ENCODE measurements at places on chromosomes 13 and 19.

GRCh38 chr13:38141792-38142191 is 207.9 kb upstream of the UFM1 start:
- no peak overlapping the region for H3K4me3 ChIP-seq
- H3K27me3 ChIP-seq: no peaks in the 10 kb centered on the region
- no peak overlapping the region for H3K27ac ChIP-seq
- H3K4me1 ChIP-seq: no peaks in the 10 kb centered on the region
- no peaks in the 10 kb centered on the region for H3K36me3 ChIP-seq
- DNase-seq: no peak

DNA sequence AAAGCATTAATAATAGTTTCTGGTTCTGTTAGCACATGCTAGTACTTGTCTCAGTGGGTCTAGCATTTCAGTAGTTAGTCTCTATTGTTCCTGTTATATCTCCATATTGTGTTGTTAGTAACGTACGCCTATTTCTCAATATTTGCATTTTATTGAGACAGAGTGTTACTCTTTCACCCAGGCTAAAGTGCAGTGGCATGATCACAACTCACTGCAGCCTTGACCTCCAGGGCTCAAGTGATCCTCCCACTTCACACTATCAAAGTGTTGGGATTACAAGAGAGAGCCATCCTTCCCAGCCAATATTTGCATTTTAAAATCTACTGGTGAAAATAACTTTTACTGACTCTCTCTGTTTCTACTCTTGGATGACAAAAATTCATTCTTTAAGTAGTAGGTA is 154.6 kb upstream of the PRR20A start:
- DNase-seq: no peak
- no peak overlapping the region for H3K27ac ChIP-seq
- H3K4me3 ChIP-seq: no peak overlapping the region
- no peaks in the 10 kb centered on the region for H3K27me3 ChIP-seq
- no peaks in the 10 kb centered on the region for H3K4me1 ChIP-seq

- no peak for DNase-seq
- peaks cover 4% of the 10 kb centered on the region for H3K4me1 ChIP-seq
- no peaks in the 10 kb centered on the region for H3K27me3 ChIP-seq
Measured at GRCh38 chr13:95745752-95746151, 68.8 kb downstream of the DNAJC3 start.

- no peak overlapping the region for H3K4me3 ChIP-seq
- no peak for DNase-seq
- no peaks in the 10 kb centered on the region for H3K27me3 ChIP-seq
- peaks cover 39% of the 10 kb centered on the region for H3K4me1 ChIP-seq
- no peak overlapping the region for H3K27ac ChIP-seq
Measured at GRCh38 chr19:5035105-5035761, 66.3 kb downstream of the KDM4B start.

DNA sequence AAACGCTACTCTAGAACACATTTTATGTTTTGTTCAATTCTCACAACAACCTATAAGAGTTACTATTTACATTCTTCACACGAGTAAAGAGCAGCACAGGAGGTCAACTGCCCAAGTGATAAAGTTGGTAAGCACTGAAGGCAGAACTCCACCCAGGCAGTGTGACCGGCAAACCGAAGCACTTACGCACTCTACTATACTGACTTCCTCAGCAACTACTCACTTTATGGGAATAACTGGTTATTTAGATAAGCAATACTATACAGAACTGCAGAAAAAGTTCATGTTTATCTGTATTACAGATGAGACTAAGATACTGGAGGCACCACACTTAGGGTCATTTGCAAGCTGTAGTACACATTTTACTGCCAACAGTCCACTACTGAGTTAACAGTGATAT is 28.8 kb downstream of the FOXO1 start:
- H3K4me1 ChIP-seq: peaks cover 71% of the 10 kb centered on the region
- peak overlapping the region; percentile 54 for H3K27ac ChIP-seq
- H3K27me3 ChIP-seq: no peaks in the 10 kb centered on the region
- no peak for DNase-seq

DNA sequence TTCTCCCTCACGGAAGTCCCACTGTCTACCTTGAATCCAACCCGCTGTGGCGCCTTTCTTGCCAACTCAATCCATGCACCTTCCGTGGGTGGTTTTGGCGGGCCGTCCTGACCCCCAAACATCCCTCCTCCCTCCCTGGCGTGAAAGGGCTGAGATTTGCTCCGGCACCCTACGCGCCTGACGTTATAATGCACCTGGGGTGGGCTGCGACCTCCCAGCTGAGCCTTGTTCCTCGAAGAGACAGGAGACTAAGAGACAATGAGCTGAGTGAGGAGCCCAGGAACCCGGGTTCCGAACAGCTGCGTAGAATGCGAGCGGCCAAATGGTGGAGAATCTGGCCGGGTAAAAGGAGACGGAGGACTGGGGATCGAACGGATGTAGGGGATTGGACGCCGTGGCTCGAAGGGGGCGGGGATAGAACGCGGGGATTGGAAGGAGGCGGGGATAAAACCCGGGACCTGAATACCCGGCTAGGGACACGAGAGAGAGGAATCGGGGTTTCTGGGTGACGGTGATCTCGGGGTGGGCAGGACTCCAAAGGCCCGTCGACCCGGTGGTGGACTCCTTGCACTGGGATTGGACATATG is at the start of gene CPT1C:
CPT1C (plus strand) TSS at position 461 of the 587 bp plus-strand sequence. CDS start 1,137 bp downstream, outside the sequence.
- peak within 1 kb of the TSS; percentile 74 for H3K4me3 ChIP-seq
- H3K36me3 ChIP-seq: peaks cover 4% of the 10 kb centered on the region
- no peak for DNase-seq

GRCh38 chr19:31548941-31549340 is 199.7 kb upstream of the TSHZ3 start:
- H3K4me3 ChIP-seq: no peak overlapping the region
- H3K27me3 ChIP-seq: no peaks in the 10 kb centered on the region
- no peaks in the 10 kb centered on the region for H3K36me3 ChIP-seq
- H3K27ac ChIP-seq: no peak overlapping the region
- DNase-seq: no peak
- no peaks in the 10 kb centered on the region for H3K4me1 ChIP-seq

GRCh38 chr13:94352057-94352456 is 127.4 kb downstream of the DCT start:
- DNase-seq: no peak
- H3K27ac ChIP-seq: no peak overlapping the region
- H3K4me1 ChIP-seq: no peaks in the 10 kb centered on the region
